ENCODE measurements at places on chromosomes 5 and 9. TPM values are rescaled to one million over a fixed set of nuclear protein-coding genes. Genes with fewer than 3 reads are reported as not detected.

IL13 gene
- total RNA-seq: not detected

FAM221B gene
- not detected for total RNA-seq

FSTL4 gene
- total RNA-seq: not detected

PCDHB11 gene
- total RNA-seq: 0.30 TPM

TCOF1 gene
- total RNA-seq: 14.6 TPM

MCC gene
- total RNA-seq: 95.9 TPM

SLC45A2 gene
- total RNA-seq: not detected

ANAPC2 gene
- 25.5 TPM for total RNA-seq

KIF24 gene
- 0.59 TPM for total RNA-seq
